Transverse colon (tissue), 4 donors: ENCODE measurements at places on chromosomes 5 and 9. TPM values are rescaled to one million over a fixed set of nuclear protein-coding genes. Genes with fewer than 3 reads are reported as not detected.
A peak's percentile ranks its signal among the peaks of the same experiment; 100 is the strongest.

DNA sequence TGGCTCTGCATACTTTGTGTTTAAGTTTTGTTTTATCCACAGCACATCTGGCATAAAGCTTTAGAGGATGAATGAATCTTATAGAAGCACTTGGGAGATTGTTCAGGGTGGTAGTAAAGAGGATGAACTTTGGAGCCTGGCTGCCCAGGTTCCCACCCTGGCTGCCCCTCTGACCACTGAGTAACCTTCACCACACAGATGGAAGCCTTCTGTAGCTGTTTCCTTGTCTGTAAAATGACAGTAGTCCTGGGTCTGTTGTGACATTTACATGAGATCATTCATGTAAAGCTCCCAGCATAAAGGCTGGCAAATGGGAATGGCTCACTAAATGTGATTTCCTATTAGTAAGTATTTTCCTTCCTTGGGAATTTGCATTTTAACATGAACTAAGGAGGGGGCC lies 85.7 kb upstream of the FAM169A start:
- H3K27ac ChIP-seq = no peak overlapping the region
- H3K4me3 ChIP-seq = no peak overlapping the region
- H3K4me1 ChIP-seq = no peaks in the 10 kb centered on the region
- no peaks in the 10 kb centered on the region for H3K36me3 ChIP-seq
- no peaks in the 10 kb centered on the region for H3K27me3 ChIP-seq
- no peak for DNase-seq

GRCh38 chr5:168076561-168076991 lies 214.9 kb upstream of the WWC1 start:
- no peaks in the 10 kb centered on the region for H3K36me3 ChIP-seq
- no peak overlapping the region for H3K4me3 ChIP-seq
- DNase-seq = no peak
- no peaks in the 10 kb centered on the region for H3K27me3 ChIP-seq
- no peaks in the 10 kb centered on the region for H3K4me1 ChIP-seq

GRCh38 chr5:81265101-81265500 lies 32.0 kb downstream of the CKMT2 start:
- no peak overlapping the region for H3K4me3 ChIP-seq
- no peaks in the 10 kb centered on the region for H3K27me3 ChIP-seq
- no peaks in the 10 kb centered on the region for H3K36me3 ChIP-seq
- no peak for DNase-seq

DNA sequence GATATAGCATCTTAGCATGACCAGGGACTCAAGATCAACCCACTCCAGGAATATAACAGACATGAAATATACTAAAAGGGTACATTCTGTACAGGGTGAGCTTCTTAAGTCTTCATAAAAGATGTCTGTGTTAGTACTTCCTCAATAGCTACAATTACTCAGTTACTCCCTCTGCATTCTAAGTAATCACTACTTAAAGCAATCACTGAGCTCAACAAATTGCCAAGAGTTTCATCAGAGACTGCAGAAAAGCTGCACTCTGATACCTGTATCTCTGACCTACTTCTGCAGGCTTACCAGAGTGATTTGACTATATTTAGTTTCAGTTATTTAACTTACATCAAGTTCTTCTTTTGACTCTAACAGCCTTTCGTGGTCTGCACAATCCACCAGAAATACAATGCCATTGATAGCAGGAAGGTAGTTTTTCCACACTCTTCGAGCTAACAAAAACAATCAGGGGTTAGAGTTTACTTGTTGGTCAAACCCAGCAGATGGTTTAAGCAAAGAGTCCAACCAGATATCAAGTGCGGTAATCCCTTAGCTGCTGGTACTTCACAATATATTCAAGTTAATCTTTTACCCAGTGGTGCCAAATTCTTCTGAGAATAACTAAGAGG lies 23.3 kb downstream of the SAR1B start:
- no peak for DNase-seq
- no peaks in the 10 kb centered on the region for H3K27me3 ChIP-seq
- no peaks in the 10 kb centered on the region for H3K4me1 ChIP-seq
- peak overlapping the region; percentile 20 for H3K27ac ChIP-seq

DNA sequence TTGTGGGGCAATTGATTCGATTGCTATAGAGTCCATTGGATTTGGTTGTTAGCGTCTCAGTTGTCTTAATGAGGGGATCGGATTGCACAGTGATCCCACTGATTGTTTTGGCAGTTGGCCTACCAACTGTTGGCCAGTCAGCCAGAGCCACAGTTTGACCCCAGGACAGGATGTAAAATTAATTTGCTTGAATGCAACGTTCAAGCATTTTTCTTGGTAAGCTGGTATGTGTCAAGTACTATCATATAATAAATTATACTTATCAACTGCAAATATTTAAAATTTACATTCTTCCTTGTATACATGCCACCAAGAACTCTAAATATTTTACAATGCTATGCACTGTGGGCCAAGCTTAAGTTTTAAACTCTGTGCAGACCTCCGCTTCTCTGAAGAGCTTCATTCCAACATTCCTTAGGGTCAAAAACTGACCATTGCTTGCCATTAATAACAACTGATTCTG lies 80.4 kb upstream of the OSMR start:
- no peaks in the 10 kb centered on the region for H3K27me3 ChIP-seq
- no peaks in the 10 kb centered on the region for H3K36me3 ChIP-seq
- H3K4me1 ChIP-seq = no peaks in the 10 kb centered on the region
- DNase-seq = no peak

GRCh38 chr5:74477761-74478160 lies 162.8 kb downstream of the ENC1 start:
- H3K36me3 ChIP-seq = no peaks in the 10 kb centered on the region
- no peak for DNase-seq
- H3K4me1 ChIP-seq = no peaks in the 10 kb centered on the region
- no peak overlapping the region for H3K27ac ChIP-seq
- H3K4me3 ChIP-seq = no peak overlapping the region

GRCh38 chr9:130331573-130331972 lies 66.0 kb downstream of the HMCN2 start:
- H3K4me3 ChIP-seq = no peak overlapping the region
- no peaks in the 10 kb centered on the region for H3K36me3 ChIP-seq
- H3K27ac ChIP-seq = peak overlapping the region; percentile 88
- H3K27me3 ChIP-seq = peaks cover 9% of the 10 kb centered on the region
- H3K4me1 ChIP-seq = peaks cover 22% of the 10 kb centered on the region
- DNase-seq = peak; percentile 66

GRCh38 chr5:95057615-95058014 lies 227.3 kb downstream of the MCTP1 start:
- no peak for DNase-seq
- H3K27ac ChIP-seq = no peak overlapping the region
- no peaks in the 10 kb centered on the region for H3K27me3 ChIP-seq
- H3K4me3 ChIP-seq = no peak overlapping the region
- no peaks in the 10 kb centered on the region for H3K36me3 ChIP-seq

DNA sequence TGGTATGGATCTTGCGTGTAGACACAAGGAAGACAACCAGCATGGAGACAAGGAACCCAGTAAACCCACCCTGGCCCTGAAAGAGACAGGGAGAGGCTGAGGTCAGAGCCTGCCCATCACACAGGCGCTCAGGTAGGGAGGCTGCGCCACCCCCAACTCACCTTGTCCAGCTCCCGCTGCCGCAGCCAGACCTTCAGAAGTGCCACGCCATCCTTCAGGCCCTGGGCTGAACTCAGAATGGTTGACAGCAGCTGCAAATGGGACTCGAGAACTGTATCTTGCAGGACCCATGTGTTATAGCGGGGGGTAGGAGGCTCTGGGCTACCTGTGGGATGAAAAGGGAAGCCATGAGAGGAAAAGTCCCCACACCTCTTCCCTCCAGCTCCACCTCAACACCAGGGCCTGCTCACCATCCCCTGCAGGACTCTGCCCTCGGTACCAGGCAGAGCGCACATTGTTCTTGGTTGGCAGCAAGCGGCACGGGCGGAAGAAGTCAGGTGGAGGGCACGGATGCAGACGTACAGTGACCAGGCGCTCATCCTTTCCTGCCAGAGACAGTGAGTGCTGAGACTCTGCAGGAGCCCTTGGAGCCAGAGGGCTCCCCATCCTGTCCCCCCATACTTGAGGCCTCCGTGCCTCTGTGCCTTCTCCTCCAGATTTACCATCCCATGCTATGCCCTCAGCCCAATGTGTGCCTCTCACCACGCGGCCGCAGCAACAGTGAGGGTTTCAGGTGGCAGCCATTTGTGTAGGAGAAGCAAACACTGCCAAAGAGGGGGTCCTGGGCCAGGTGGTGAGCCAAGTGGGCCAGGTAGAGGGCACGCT lies 4.7 kb downstream of the NOL6 start:
- peaks cover 48% of the 10 kb centered on the region for H3K36me3 ChIP-seq
- H3K27me3 ChIP-seq = no peaks in the 10 kb centered on the region
- no peak for DNase-seq
- H3K4me1 ChIP-seq = peaks cover 14% of the 10 kb centered on the region

DNA sequence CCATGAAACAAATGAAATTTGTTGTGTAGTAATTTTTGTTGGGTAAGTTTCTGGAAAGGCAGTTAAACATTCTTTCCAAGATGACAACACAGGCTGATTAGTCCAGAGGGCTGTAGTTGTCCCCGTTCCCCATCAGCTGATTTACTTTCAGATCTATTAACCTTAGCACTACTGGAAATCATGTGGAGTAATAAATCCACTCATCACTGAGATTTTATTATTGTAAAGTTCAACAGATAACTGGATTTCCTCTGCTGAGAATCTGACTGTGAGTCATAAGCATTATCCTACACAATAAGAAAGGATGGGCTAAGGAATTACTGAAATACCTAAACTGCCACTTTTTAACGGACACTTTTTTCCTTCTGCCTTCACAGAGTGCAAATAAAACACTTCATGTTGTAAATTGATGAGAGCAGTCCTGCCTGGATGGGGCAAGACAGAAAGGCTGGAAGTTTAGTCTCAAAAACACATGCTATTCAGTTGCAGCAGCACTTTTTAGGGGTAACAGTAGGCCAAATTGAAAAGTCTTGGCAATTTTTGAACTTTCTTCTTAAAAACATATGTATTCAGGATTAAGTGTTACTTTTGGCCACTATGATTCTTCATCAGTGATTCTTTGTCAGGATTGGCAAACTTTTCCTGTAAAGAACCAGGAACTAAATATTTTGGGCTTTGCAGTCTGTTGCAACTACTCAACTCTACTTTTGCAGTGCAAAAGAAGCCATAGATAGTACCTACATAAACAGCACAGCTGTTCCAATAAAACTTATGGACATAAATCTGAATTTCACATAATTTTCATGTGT lies 7.0 kb downstream of the STOM start:
- no peaks in the 10 kb centered on the region for H3K27me3 ChIP-seq
- DNase-seq = no peak
- no peaks in the 10 kb centered on the region for H3K36me3 ChIP-seq
- no peak overlapping the region for H3K4me3 ChIP-seq

DNA sequence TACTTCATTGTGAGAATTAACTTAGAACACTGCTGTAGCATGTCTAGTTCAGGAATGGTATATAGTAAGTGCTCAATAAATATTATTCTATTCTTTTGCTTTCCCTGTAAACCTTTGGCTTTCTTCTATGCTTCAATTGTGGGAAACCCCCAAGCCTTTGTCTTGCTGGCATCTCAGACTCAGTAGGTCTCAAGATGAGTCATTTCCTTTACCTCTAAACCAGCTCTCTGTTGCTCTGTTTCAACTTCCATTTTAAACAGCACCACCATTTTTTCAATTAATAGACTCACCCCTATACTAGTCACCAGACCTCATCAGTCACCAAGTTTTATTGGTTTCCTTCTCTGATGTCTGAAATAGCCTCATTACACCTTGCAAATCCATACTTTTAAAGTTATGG lies 43.5 kb downstream of the DMAC1 start:
- H3K4me1 ChIP-seq = no peaks in the 10 kb centered on the region
- H3K4me3 ChIP-seq = no peak overlapping the region
- no peaks in the 10 kb centered on the region for H3K27me3 ChIP-seq

GRCh38 chr5:35904443-35905132 lies 33.8 kb downstream of the CAPSL start:
- H3K27ac ChIP-seq = no peak overlapping the region
- no peaks in the 10 kb centered on the region for H3K27me3 ChIP-seq
- DNase-seq = no peak
- no peak overlapping the region for H3K4me3 ChIP-seq

The TMEM252 gene
- total RNA-seq = 0.48 TPM

The OMD gene
- total RNA-seq = 2.2 TPM

The MED7 gene
- not detected for total RNA-seq

The HTR4 gene
- 19.1 TPM for total RNA-seq
